ENCODE measurements at places on chromosomes 3 and 15. TPM values are rescaled to one million over a fixed set of nuclear protein-coding genes. Genes with fewer than 3 reads are reported as not detected.

The CLSTN2 gene
- 0.03 TPM for total RNA-seq

The TEX55 gene
- total RNA-seq = not detected

DNA sequence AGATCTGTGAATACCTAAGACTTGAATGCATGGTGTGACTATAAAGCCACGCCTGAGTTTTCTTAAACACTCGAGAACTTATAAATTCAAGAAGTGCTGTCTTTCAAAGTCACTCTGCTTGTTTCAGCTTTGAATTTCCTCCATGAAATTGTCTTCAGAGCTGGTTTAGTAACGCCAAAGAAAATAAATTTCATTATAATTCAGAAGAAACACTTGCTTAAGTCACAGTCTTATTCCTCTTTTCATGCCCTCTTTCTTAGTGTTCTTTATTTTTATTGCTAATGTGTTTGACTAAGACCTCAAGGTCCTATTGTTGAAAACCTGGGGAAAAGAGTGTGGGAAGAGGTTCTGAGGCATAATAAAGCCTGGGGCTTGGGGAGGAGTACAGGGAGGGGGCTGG lies 3.3 kb upstream of the RCN2 start:
- DNase-seq = no peak

The HYAL1 gene
- total RNA-seq = 0.18 TPM

The PLOD2 gene
- 158 TPM for total RNA-seq

DNA sequence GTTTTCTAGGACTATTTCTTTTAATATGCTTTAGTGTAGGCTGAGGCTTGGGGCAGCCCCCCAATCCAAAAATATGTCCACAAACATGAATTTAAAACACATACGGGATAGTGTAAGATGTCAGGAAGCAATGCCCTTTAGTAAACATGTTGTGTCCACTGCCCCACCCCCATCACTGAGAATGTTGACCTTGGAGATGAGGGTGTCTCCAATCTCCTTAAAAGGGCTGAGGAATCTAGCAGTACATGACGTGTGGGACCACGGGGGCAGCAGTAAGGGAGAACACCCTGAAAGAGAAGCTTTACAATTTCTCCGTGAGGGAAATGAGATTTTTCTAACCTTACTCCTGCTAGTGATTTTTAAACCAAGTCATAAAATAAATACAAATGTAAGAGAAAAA lies 84.7 kb downstream of the SQOR start:
- DNase-seq = no peak

The MTHFS gene
- 50.0 TPM for total RNA-seq

DNA sequence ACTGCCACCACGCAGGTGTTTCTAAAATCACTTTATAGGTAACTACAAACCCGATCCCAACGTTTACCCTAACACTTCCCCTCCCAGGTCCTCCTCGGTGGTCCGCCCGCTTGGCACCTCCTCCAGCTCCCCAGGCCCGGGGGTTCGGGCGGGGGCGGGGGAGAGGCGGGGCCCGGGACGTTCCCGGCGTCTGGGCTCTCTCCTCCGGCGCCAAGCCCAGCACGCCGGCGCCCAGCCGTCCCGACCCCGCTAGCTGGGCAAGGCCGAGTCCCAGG lies 562 bp downstream of the CGGBP1 start:
- DNase-seq = no peak

Measured in Panc1 (cell line).